ENCODE measurements at places on chromosomes 2 and 18.

DNA sequence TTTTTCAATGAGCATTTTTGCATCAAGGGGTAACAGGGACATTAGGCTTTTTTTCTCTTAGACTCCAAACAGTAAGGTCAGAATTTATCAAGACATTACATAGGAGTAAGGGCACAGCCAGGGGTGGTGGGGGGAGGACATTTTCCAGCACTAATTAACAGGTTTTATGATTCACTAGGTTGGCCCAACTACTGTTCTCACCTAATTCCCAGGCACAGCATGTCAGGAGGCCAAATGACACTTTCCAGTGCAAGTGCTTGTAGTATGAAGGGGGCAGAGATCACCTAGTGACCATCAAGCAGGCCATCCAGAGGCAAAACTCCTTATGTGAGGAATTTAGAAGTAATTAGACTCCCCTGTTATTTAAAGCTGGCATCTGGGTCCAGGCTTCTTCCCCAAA, 3.9 kb upstream of the MBD2 start:
- no peak for DNase-seq

DNA sequence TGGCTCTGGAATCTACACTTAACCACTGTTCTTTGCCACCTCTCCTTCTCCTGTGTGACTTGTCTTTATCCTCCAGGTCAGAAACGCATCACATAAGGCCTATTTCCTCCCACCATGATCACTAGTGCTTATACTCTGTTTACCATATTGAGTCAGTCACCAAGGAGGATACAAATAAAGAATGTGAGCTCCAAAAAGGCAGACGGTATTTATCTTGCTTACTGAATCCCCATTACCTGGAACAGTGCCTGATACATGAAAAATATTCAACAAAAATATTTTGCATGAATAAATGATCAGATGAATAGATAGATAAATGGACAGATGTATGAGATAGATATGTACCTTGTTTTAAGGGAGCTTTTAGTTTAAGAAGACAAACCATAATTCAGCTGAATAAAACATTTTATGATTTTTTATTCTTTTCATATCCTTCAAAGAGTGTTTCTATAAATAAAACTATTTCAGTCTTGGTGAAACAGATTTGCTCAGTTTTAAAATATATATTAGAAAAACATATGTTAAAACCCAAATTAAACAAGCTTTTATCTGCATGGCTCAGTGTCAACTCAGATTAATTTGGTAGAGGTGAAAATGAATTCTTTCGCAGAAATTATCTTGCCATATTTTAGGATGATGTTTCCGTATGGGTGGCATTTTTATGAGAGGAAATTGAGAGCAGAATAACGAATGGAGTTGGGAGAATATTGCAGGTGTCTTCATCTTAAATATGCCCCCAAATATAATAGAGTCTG, 799.9 kb downstream of the DCC start:
- no peak for DNase-seq

- DNase-seq = no peak
These were observed 303.0 kb upstream of the ZEB2 start for GRCh38 chr2:144822966-144823365.

GRCh38 chr2:200735061-200735460, 76.6 kb upstream of the BZW1 start:
- no peak for DNase-seq

DNA sequence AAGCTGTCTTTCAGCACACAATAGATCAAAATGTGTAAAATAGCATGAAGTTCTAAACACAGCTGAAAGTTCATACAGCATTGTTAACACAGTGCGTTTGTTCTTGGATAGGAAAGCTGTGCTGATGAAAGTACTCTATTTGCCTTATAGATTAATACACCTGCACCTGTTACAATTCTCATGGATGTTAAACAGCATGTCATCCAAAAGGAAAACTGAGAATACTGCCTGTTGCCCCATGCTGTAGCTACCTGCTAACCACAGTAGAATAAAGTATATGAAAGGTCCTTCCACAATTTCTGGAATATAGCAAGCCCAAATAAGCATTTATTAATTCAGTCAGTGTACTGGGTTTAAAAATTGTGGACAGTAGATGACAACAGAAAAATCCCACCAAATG, 166.7 kb upstream of the DTNA start:
- no peak for DNase-seq

- no peak for DNase-seq
These were observed 654 bp upstream of the ASB1 start for GRCh38 chr2:238425979-238426567.

GRCh38 chr18:22346401-22346952, 71.2 kb downstream of the CTAGE1 start:
- no peak for DNase-seq

DNA sequence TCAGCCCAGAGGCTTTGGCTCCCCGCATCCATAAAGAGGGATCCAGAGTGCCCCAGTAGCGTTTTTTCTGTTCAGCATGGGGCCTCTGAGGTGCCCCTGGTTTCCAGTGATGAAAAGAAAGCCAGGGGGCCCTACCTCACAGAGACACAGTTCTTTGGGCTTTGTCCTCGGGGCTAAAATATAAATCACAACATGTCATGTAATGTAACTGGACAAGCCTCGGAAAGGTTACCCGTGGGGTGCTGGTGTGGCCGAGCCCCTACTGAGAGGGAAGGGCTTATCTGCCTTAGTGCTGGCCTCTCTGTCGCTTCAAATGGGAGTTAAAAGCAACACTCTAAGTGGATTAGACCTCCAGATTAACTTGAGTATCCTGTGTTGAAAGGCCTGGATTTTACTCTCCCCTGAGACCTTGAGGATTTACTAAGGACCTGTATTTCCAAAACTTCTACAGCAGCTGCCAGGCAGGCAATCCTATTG, 251.6 kb upstream of the APCDD1 start:
- no peak for DNase-seq

- no peak for DNase-seq
These were observed 16.1 kb downstream of the ADAM17 start for GRCh38 chr2:9539531-9539930.

GRCh38 chr18:3793545-3793944, 343.6 kb downstream of the TGIF1 start:
- DNase-seq = no peak

- DNase-seq = no peak
These were observed 22.7 kb upstream of the DSC3 start for GRCh38 chr18:31065036-31065773.

GRCh38 chr2:50720697-50721315, 311.1 kb downstream of the NRXN1 start:
- DNase-seq = no peak

GRCh38 chr2:239008004-239008403, 160.1 kb downstream of the TWIST2 start:
- peak; percentile 59 for DNase-seq

GRCh38 chr18:25109484-25109883, 242.5 kb downstream of the ZNF521 start:
- DNase-seq = no peak

DNA sequence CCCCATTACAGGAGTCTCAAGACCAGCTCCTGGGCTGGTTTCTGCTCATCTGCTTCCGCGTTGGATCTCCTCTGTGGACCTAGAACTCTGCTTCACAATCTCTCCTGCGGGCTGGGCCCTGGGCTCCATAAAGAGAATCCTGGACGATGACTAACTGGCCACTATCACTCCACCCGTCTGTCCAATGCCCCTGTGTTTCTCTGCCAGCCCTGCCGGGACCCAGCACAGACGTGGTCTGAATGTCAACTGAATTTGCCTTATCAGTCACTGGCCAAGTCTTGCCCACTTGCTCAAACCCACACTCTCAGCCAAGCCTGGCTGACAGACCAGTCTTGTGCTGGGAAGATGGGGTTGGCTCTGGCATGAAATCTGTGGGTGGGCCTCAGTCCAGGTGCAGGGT, 17.4 kb downstream of the KIF3C start:
- peak; percentile 47 for DNase-seq

GRCh38 chr2:71423817-71424420, 29.4 kb upstream of the DYSF start:
- DNase-seq = no peak

- DNase-seq = no peak
These were observed 256.1 kb downstream of the XIRP2 start for GRCh38 chr2:167144179-167144898.

- no peak for DNase-seq
These were observed 522.3 kb upstream of the MYT1L start for GRCh38 chr2:2853346-2853745.

DNA sequence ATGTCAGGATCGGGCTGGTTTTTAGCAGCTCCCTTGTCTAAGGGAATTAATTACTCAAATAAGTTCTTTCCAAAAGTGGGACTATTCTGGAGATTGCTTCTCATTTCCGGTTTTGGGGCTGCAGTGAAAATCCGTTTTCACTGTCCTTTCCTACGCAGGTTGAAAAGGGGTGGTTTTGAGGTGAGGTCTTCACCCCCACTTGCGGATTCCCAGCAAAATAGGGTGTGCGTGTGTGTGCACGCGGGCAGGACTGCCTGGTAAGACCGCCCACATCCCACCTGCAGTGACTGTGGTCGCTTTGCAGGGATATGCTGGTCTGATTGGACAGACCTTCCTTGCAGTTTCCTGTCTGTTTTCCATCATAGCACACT, 472 bp upstream of the PLEKHM3 start:
- no peak for DNase-seq

GRCh38 chr2:33497221-33497650, 20.8 kb downstream of the RASGRP3 start:
- no peak for DNase-seq

DNA sequence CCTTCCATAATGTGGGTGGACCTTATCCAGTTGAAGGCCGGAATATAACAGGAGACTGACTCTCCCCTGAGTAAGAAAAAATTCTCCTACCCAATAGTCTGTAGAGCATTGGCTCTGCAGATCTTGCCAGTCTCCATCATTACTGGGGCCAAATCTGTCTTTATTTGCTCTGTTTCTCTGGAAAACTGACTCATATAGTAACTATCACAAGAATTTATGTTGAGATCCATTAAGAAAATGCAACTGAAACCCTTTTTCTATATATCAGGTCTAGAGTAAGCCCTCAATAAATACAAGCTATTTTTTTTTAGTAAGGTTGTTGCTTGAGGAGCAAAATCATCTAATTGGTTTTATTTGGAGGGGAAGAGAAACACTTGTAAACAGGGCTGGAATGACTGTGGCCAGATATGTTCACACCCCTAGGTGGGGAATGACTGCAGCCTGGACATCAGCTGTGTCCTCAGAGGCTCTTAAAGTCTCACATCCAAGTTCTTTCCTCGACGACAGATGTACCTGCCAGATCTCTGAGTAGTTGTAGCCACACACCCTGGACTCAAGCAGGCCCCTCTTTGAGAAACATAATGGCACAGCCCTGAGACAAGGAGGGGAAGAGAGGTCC, 339.7 kb downstream of the TNS1 start:
- DNase-seq = no peak

DNA sequence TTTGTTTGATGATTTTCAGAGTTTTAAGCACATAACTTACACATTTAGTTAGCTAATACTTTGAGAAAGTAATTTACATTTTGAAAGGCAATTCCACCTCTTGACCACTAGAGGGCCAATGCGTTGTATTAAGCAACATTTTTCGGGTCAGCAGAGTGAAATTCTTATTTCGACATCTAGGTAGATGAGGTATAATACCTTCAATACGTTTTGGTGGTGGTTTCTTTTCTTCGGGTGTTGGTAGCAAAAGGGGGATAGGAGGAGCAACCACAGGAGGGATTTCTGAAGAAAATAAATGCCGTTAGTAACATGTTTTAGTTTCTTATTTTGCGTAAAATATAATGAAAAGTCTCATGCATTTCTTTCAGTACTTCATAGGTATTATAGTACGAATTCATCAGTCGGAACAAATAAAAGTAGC, 106.3 kb downstream of the TTN start:
- no peak for DNase-seq

- no peak for DNase-seq
These were observed 45.2 kb upstream of the SCG2 start for GRCh38 chr2:223647258-223647952.

GRCh38 chr18:79151191-79151590, 82.0 kb downstream of the ATP9B start:
- DNase-seq = no peak

DNA sequence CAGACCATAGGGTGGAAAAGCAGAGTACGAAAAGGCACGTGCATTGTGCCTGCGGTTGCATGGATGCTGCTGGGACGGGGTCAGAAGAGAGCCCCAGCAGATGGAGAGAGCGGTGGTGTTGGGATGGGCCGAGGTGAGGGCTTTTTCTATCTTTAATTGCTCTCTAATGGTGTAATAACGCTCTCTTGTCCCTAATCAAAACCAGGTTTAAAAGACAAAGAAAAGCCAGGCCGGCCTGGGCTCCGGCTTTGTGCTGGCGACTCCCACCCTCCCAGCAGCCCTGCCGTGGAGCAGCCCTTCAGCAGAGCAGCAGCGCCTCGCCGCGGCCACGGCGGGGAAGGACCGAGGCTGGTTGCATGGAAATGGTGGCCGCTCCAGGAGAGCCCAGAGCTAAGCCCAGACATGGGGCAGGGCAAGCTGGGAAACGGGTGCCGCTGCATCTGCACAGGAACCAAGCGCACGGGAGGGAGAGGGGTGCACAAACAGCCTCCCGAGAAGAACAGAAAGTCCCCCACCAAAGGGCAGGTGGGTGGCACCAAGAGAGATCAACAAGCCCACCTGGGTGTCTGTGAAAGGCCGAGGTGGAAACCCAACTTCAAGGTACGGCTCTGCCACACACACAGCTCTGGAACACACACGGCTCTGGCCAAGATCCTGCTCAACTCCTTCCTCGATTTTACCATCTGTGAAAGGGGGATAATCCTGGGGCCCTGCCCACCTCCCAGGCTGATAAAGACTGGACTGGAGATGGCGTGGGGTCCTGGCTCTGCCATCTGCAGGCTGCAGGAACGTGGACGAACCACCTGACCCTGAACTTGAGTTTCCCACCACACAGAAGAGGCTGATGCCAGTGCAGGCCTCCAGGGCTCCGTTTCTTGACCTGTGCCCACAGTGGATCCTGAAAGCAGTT, 15.0 kb downstream of the HS1BP3 start:
- peak; percentile 95 for DNase-seq

GRCh38 chr2:239223310-239224198, 177.3 kb downstream of the HDAC4 start:
- DNase-seq = peak; percentile 88

GRCh38 chr2:238926761-238927611, 79.1 kb downstream of the TWIST2 start:
- peak; percentile 72 for DNase-seq

- DNase-seq = no peak
These were observed 56.0 kb upstream of the DSG1 start for GRCh38 chr18:31261792-31262582.

GRCh38 chr2:219205165-219205538, 1.4 kb upstream of the ZFAND2B start:
- no peak for DNase-seq

All from posterior vena cava (tissue), 2 donors.